Naive thymus-derived CD8-positive, alpha-beta T cell (primary cell): ENCODE measurements at places on chromosomes 1 and 21.

DNA sequence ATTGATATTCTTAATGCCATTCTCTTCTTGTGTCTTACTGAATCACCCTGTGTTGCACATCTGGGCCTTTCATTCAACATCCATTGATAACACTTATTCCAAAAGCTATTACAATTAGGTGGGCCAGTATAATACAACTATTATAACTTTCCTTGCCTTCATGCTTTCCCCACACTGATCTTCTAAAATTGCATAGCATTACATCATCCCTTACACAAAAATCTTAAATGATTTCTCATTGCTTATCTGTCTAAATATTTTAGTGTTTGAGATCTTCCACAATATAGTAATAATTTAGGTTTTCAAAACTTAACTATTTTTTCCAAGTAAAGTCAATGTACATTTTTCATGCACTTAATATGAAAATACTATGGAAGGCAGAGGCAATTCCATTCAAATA is 1634.1 kb downstream of the PLA2G4A start:
- DNase-seq, result no peak

DNA sequence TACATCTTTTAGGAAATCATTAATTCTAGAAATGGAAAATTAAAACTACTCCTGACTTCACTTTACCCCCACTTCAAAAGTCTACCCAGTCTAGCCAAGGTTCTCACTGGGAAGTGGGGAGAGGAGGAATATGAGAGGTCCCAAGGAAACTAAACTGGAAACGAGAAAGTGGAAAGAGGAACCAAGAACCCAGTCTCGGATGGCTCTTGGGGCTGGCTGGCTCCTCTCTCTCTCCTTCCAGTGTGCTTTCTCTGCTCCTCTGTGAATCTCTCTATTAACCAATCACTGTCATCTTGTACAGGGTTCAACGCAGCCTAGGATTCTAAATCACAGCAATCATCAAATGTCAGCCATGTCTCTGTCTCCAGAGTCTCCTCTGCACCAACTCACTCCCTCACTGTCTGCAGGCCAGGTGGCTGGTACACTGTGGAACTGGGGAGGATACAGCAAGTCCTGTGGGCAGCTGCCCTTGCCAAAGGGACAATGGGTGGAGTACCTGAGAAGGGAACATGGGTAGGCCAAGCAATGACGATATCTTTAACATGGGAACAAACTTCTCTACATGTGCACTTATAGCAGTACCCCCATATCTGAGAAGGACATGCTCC is 33.7 kb downstream of the GNB1 start:
- DNase-seq, result no peak

- no peak for DNase-seq
Measured at GRCh38 chr1:76073481-76073880, 1.1 kb upstream of the ST6GALNAC3 start.

- no peak for DNase-seq
Measured at GRCh38 chr1:112359961-112360767, 35.9 kb upstream of the CTTNBP2NL start.

DNA sequence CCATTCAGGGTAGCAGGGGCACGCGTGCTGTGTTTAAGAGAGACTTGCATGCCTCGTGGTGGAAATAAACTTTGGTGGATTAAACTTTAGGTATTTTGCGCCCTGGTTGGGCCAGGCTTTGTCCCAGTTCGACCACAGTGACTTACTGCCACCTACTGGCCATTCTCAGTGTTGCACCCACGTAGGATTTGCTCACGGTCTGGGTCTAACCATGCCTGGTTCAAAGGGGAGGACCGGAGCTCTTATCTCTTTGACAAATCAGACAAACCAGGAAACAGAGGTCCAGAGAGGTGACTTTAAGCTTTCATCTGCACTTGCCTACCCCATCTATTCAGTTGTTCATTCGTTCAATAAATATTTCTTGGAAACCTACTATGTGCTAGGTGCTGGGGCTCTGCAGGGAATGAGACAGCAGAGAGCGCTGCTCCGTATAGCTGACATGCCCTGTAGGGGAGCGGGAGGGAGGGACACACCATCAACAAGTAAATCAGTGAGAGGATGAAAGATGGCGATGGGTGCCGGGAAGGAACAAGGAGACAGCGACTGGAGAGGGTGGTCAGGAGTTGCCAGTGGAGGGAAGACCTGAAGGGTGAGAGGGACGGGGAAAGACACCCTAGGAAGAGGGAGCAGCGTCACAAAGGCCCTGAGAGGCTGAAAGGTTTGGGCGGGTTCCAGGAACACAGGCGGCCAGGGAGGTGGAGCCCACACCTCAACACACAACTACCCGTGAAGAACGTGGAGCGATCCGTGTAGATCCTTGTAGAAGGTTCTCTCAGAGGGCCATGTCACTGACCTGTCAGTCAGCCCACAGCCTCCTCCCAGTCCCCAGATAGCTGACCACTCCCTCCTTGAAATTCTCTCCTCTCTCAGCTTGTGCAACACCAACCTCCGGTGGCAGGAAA is 27.2 kb upstream of the TINAGL1 start:
- DNase-seq, result peak; percentile 77

- no peak for DNase-seq
Measured at GRCh38 chr21:31248598-31248997, 95.5 kb downstream of the TIAM1 start.

- DNase-seq, result no peak
Measured at GRCh38 chr1:11515368-11516300, 36.7 kb downstream of the DISP3 start.

- peak; percentile 80 for DNase-seq
Measured at GRCh38 chr21:36069713-36070583, at the start of gene CBR1. Gene CBR1 (plus strand): TSS chr21:36070024. CDS start chr21:36070116, 92 bp downstream.

GRCh38 chr21:38619992-38620479 is 121.8 kb upstream of the ERG start:
- DNase-seq, result no peak

DNA sequence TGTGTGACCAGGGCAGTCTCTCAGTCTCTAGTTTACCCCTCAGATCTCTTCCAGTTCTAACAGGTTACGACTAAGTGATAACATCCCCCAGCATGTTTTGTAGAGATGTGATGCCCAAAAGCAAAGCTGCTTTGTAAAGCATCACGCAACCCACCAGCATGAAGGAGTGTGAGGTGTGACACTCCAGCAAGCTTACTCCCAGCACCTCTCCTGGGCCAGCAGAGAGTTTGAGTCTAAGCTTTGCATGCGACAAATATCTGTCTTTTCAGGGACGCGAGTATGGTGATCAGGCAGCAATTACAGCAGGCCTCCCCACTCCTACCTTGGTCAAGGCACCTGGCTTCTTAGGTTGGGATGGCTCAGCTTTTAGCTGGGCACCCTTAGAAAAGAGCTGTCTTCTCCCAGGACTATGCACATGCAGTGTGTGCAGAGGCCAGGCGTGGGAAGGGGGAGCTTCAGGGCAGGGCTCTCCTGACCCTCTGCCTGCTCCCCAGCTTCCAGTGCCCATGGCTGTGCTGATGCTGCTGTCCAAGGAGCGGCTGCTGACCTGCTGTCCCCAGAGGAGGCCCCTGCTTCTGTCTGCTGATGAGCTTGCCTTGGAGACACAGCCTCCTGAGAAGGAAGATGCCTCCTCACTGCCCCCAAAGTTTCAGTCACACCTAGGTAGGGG is 48.2 kb downstream of the ELK4 start:
- no peak for DNase-seq

DNA sequence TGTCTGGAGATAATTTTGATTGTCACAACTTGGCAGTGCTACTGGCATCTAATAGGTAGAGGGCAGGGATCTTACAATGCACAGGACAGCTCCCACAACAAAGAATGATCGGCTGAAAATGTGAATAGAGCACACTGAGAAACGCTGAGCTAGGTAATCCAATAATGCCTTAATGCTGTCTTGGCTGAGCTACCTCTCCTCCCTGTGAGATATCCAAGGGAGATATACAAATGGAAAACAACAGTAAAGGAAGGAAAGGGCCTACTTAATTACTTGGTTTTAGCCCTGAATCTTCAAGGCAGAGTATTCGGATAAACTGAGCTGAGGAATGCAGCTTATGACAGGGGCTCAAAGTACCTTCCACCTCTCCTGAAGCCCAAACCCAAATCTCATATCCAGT is 2.9 kb downstream of the DNASE2B start:
- no peak for DNase-seq

DNA sequence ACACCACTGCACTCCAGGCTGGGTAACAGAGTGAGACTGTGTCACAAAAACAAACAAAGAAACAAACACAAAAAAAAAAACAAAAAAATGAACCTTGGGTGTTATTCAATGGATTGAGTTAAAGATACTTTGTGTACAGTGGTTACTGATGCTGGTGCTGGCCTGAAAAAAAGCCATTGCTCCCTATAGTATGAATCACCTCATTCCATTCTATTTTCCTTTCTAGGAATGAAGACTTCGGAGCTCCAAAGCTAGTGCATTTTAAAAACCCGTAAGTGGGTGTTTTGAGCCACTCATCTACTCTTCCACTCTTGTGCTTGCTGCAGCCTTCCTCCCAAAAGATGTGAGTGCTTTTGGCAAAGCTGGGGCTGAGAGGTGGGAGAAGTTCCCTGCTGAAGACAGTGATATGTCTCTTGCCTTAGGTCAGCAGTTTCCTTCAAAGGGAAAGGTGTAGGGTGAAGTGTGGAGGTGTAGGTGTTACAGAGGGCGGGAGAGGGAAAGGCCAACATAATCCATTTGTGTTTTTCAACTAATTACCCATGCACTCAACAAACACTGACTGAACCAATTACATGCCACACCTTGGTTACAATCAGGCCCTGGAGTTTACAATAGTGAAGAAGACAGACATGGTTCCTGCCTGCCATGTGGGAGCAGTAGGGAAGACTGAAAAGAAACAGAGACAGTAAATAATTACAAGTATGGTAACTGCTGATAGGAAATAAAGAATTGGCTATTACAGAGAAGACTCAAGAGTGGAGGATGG is 55.0 kb upstream of the SERBP1 start:
- no peak for DNase-seq

- DNase-seq, result no peak
Measured at GRCh38 chr1:1069711-1070676, 4.1 kb downstream of the RNF223 start.

DNA sequence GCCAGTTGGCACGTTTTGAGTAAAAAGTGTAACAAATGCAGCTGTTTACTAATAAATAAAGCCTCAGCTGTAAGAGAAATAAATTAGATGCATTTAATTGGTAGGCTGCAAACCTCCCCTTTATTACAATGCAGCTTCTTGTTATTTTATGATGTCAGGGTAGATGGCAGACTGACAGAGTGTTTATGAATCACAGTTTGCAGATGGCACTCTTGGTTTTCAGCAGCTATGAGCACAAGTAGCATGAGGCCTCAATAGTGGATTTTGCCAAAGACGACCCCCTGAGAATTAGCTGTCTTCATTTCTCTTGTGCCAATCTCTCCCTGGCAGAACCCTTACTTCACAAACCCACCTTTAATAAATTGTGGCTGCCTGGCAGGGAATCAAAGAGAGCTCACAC is 161.2 kb upstream of the C1orf87 start:
- DNase-seq, result no peak

DNA sequence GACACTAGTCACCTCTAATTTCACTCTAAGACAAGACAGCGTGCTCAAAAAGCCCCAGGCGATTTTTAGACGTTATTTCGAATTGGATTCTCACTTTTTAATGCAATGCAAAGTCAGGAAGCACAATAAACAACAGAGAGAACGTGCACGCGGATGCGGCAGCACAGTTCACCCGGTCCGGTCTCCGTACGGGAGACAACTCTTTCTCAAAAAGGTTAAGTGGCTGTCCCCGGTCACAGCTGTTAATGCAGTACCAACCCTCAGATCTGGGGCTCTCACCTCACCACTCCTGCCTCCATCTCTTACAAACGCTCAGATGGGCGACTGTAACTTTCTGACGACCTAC is 1.2 kb downstream of the HP1BP3 start:
- no peak for DNase-seq

DNA sequence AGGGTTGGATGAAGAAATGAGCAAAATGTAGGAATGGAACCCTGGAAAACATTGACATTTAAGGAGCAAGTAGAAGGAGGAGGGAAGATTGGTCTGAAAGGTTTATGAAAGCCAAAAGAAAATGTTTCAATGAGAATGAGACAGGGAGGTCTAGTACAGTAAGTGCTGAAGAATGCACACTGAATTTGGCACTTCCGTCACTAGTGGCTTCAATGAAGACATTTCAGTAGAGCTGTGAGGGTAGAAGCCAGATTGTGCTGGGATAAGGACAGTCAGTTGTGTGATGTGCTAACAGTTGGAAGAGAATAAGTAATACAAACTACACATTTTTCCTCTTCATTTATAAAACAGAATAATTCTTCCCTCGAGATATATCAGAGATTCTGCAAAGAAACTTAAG is 17.1 kb downstream of the THEM4 start:
- no peak for DNase-seq

DNA sequence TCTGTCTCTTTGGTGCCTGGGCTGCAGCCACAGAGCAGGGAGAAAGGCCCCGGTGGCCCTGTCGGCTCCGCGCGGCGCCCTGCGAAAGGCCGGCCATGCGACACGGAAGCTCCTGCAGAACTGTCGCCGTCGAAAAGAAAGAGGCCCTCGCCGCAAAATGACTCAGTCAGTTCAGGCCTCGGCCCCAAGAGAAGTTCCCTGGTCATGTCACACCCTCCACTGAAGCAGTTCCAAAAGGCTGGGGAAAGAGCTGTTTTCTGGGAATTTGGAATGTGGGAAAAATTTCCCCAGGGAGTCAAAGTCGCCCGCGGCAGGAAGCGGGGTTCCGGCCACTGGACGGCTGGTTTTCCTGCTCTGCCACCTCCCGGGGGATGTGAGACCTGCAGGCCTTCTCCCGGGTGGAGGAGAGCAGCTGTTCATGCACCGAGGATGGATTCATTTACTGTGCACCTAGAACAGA is 115.8 kb upstream of the ZNF678 start:
- no peak for DNase-seq

- DNase-seq, result no peak
Measured at GRCh38 chr1:209150114-209150513, 433.4 kb upstream of the CAMK1G start.

DNA sequence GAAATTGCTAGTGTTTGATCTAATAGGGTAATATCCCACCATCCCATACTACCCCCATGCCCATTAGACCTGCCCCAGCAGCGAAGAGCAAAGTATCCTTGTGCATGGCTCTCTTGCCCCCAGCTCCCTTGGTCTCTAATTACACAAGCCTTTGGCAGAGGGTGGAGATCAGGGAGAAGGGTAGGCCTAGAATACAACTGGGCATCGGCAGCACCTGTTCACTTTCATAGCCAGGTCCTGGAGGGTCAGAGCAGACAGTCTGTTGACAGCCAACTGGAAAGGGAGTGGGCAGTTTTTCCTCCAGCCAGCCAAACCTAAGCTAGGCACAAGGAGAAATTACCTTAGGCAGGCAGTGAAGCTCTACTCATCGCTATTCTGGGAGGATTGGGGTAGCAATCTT is 2.7 kb upstream of the PIGC start:
- no peak for DNase-seq
